Effector CD8-positive, alpha-beta T cell (primary cell): ENCODE measurements at places on chromosomes 13 and 19.
A peak's percentile ranks its signal among the peaks of the same experiment; 100 is the strongest.

DNA sequence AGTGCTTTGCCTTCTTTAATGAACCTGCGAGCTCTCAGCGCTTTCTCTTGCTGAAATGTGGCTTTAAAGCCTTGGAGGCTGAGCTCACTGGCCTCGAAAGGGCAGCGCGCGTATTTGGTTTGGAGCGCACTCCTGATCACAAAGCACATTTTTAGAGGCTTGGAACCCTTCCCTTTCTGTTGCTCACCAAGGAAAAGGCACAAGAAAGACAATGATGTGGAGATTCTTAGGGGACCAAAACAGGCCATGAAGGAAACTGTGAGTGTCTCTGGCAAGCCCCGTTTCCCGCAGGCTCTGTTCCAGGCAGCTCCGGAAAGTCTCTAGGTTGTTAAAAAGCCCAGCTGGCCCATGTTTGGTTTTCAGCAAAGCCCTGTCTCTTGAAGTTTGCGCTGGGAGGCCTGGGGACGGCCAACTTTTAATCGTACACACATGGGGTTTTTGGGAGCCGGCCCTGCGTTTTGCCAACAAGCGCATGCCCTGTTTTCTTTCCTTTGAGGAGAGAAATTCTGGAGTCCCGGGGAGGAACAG lies 9.4 kb upstream of the SPC24 start:
- DNase-seq = no peak

GRCh38 chr13:85545771-85546170 lies 253.4 kb downstream of the SLITRK6 start:
- no peak for DNase-seq

GRCh38 chr13:94753327-94753726 lies 41.0 kb upstream of the SOX21 start:
- no peak for DNase-seq

- no peak for DNase-seq
Measured at GRCh38 chr13:109636736-109637135, 149.6 kb downstream of the IRS2 start.

GRCh38 chr19:58054901-58055874 lies 3.9 kb upstream of the ZNF135 start:
- no peak for DNase-seq

GRCh38 chr19:31064491-31064890 lies 284.7 kb downstream of the TSHZ3 start:
- DNase-seq = no peak

- DNase-seq = no peak
Measured at GRCh38 chr19:42316223-42317211, 3.4 kb downstream of the TMEM145 start.

- no peak for DNase-seq
Measured at GRCh38 chr13:95800436-95800835, 123.5 kb downstream of the DNAJC3 start.

DNA sequence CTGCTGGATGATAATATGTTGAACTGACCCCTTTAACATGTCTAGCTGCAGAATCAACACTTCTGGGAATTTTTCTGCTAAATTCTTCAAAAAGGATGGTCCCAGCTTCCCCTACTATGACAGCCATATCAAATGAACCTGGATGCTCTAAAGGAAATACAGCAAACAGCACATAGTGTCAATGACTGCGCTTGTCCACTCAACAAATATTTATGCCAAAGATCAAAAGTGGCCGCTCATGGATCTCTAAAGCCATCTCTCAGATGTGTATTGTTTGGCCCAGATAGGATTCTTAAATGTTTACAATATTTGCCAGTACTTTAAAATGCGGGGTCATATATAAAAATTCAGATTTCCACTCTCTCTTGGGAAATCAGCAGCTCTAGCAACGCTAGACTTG lies 3.3 kb downstream of the TBC1D4 start:
- DNase-seq = no peak

GRCh38 chr19:48715681-48716171 lies 3.8 kb downstream of the MAMSTR start:
- no peak for DNase-seq

DNA sequence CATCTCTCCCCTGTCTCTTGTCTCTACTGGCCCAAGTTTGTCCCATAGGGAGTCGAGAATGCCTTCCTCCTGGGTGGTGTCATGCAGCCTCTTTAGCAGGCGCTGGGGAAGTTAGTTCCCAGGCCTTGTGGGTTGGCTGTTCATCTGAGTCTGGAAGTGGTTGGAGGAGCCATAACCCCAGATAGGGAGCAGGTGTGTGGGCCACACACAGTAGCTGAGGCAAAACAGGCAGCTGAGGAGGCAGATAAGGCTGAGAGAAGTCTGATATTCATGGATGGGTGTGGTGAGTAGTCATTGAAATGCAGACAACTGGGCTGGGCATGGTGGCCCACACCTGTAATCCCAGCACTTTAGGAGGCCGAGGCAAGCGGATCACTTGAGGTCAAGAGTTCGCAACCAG lies 40.9 kb upstream of the KPNA3 start:
- no peak for DNase-seq

- no peak for DNase-seq
Measured at GRCh38 chr19:4122480-4122879, 1.4 kb downstream of the MAP2K2 start.

GRCh38 chr13:56893843-56894242 lies 246.9 kb upstream of the PRR20A start:
- no peak for DNase-seq

- no peak for DNase-seq
Measured at GRCh38 chr13:109924376-109924775, 138.0 kb upstream of the IRS2 start.

GRCh38 chr19:36113894-36114720 lies 568 bp downstream of the POLR2I start:
- no peak for DNase-seq

GRCh38 chr19:29837448-29837981 lies 25.7 kb downstream of the CCNE1 start:
- no peak for DNase-seq

- DNase-seq = no peak
Measured at GRCh38 chr13:27117158-27117557, 54.5 kb downstream of the USP12 start.

DNA sequence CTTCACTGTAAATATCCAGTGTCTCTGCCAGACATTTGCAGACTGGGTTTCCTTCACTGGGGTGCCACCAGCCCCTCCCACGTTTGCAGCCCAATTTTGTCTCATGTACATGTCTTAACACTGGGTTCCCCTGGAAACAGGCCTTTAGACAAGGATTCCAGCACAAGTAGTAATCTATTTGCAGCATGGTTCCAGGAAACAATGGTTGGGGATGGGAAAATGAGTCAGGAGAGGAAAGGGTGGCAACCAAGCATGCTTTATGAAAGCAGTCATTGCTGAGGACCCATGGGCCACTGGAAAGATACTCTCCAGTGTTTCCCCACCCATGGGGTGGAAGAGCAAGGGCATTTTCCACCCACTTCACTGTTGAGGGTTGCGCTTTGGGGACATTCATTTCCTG lies 53.6 kb upstream of the FARP1 start:
- no peak for DNase-seq

DNA sequence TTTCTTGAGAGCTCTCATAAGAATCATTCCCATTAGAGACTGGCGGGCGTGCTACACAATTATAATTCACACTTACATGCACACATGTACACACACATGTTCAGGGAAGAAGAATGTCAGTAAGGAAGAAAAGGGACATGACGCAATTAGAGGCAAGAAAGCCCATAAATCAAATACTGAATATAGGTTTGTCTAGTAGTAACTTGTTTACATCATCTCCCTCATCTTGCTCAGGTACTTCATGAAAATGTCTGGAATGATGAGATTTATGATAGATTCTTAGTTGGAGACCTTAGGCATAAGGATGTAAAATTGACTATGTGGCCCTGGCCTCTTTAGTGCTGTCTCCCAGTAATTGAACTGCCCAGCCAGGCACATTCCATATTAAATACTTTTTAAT lies 628.0 kb upstream of the PCDH20 start:
- DNase-seq = no peak

DNA sequence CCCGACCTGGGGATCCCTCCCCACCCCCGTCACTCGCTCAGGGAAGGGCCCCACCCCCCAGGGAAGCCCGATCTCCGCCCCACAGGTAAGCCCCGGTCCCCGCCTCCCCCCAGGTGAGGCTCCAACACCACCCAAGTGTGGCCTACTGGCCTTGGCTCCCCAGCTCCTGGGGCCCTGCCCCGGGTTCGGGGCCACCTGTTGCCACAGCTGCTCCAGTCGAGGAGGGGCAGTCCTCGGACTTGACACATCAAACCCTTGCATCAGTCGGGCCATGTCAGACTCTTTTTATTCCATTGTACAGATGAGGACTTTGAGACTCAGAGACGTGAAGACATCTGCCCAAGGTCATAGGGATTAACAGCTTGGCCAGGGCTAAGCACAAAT lies 512 bp downstream of the CC2D1A start:
- peak; percentile 29 for DNase-seq

DNA sequence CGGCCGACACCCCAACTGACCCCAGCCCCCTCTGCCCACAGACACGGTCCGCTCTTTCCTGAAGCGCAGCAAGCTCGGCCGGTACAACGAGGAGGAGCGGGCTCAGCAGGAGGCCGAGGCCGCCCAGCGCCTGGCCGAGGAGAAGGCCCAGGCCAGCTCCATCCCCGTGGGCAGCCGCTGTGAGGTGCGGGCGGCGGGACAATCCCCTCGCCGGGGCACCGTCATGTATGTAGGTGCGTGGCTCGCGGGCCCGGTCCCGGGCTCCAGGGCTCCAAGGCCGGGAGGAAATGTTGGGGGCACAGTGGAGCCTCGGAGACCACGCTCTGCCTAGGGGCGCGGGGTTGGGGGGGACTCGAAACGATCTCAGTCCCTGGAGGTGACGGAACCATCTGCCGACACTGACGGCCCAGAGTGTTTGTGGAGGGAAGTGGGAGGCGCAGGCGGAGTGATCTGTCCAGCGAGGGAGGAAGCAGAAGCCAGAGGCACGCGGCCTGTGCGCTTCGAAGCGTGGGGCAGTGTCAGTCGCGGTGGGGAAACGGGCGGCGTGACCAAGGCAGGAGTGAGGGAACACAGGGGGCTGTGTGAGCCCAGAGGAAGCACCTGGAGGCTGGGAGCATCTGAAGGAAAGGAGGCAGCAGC lies 6.3 kb downstream of the TBCB start:
- no peak for DNase-seq

DNA sequence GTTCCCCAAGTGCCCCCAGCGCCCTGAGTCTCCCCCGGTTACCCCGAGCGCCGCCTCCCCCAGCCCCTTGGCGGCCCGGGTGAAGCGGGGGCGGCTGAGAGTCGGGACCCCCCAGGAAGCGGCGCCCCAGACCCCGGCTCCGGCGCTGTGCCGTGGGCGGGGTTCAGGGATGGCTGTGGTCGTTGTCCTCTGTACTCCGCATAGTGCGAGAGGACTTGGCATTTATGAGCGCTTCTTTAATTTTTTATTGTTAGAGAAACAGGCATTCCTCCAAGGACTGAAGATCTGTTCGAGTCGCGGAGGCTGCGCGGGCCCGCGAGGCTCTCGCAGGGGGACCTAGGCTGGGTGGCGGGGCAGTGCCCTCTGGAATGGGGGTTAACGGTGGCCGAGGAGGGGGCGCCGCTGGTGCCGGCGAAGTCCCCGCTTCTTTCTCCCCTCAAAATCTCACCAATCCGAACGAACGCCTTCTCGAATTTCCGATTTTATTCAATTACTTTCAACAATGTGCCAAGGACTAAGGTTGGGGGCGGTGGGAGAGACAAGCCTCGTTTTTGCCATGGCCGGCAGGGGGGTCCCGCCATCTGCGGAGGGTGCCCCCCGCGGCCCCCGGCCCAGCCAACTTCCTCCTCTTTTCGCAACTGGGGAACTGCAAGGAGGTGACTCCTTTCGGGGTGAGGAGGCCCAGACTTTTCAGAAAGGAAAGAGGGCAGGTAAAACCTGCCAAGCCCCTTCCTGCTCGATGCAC lies 596 bp upstream of the GJB2 start:
- no peak for DNase-seq

- DNase-seq = no peak
Measured at GRCh38 chr13:76723551-76724232, 162.5 kb downstream of the KCTD12 start.

DNA sequence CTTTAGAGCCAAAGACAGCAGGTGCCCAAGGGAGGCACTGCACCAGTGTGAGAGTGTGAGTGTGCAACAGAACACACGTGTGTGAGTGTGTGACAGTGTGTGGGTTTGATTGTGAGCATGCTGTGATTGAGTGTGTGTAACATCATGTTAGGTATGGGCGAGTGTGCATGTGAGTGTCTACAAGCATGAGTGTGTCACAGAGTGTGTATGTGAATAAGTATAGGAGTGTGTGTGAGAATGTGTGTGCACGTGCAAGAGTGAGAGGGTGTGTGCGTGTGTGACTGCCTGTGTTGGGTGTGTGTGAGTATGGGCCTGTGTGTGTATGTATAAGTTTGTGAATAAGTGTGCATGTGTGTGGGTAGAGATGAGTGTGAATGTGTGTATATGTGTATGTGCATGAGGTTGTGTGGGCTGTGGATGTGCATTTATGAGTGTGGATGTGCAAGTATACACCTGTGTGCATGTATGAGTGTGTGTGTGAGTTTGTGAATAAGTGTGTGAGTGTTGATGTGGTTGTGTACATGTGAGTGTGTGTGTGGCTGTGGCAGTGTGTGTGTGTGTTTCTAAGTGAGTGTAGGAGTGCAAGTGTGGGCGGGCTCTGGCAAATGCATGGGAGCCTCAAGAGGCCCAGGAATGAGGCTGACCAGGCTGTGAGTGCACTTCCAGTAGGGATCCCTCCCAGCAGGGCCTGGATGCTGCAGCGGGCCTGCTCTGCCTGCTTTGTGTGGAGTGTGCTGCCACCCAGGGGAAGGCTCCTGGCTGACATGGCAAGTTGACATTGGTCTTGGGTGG lies 198.4 kb downstream of the COL4A1 start:
- no peak for DNase-seq

GRCh38 chr19:5931251-5931650 lies 17.2 kb downstream of the CAPS start:
- DNase-seq = no peak

- no peak for DNase-seq
Measured at GRCh38 chr13:100330662-100331061, 241.8 kb downstream of the PCCA start.

DNA sequence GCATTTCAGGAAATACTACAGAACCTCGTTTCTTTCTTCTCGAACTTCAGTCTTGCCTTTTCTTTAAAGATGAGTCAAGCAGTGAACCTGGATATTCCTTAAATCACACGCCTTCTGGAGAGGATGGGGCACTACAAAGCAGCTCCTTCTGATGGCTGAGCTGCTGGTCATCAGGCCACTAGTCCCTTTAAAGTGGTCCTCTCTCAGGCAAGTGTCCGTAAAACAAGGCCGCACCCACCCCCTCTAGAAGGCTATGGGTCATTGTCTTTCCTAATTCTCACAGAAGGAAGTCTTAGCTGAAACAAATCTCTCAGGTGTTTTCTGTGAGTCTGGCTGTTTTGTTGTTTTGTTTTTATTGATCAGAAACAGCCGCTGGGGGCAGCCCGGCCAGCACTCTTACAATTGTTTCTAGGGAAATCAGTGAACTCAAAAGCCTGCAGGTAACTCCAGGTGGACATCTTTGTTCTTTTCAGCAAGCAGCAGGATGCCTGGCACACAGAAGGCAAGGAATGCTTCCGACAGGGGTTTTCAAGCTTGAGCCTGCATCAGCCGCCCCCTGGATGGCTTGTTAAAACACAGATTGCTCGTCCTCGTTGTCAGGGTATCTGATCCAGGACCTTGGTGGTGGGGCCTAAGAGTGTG lies 45.4 kb downstream of the MBNL2 start:
- DNase-seq = no peak

- no peak for DNase-seq
Measured at GRCh38 chr13:82758044-82758443, 1124.2 kb downstream of the SLITRK1 start.
